ENCODE measurements at places on chromosomes 16 and 17.

- DNase-seq, result no peak
These were observed 197.2 kb downstream of the RBFOX3 start for GRCh38 chr17:79413611-79414010.

GRCh38 chr17:37399265-37399803, 7.3 kb downstream of the ACACA start:
- DNase-seq, result no peak

- DNase-seq, result no peak
These were observed 55.5 kb downstream of the SYT17 start for GRCh38 chr16:19223235-19224170.

DNA sequence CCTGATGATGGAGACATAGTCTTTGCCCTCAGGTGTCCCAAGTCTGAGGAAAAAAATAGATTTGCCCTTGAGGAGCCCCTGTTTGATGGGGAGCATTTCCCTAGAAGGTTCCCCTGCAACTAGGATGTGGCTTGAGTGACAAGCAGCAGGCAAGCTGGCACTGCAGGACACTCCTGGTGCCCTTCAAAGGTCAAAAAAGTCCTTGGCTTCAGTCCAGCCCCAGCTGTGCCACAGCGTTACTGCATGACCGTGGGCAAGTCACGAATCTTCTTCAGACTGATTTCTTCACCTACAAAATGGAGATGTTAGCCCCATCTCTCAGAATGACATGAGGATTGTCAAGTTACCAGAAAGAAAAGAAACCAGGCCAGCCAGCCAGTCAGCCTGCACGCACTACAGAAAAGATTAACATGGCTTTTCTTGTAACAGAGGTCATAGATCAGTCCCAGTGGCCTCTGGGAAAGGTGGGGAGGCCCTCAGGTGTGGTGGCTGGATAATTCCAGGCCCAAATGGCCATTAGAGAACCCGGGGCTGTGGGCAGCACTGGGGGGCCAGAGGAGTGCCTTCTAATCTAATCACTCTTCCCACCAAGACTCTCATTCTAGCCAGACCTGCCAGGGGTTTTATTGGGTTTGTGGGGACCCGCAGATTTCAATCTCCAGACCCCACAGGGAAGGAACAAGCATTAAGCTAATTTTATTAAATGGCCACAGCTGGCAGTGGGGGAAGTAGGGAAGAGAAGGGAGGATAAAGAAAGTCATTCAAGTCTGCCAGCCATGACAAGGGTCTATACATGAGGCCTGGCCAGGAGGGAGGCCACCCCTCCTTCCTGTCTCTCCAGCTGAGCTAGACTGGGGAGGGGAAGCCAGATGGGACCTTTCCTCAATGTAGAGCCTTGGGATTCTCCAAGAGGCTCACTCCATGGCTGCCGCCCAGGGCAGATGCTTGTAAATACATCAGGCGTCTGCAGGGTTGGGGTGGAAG, 9.7 kb upstream of the KIF18B start:
- DNase-seq, result no peak

GRCh38 chr17:79837888-79838521, 1.2 kb downstream of the CBX4 start:
- peak; percentile 81 for DNase-seq

- no peak for DNase-seq
These were observed 14.9 kb downstream of the SETD6 start for GRCh38 chr16:58530179-58530578.

GRCh38 chr17:58329035-58329809, 627 bp upstream of the TSPOAP1 start:
- DNase-seq, result peak; percentile 88

- DNase-seq, result peak; percentile 92
These were observed 790 bp downstream of the TRADD start for GRCh38 chr16:67158637-67159600.

DNA sequence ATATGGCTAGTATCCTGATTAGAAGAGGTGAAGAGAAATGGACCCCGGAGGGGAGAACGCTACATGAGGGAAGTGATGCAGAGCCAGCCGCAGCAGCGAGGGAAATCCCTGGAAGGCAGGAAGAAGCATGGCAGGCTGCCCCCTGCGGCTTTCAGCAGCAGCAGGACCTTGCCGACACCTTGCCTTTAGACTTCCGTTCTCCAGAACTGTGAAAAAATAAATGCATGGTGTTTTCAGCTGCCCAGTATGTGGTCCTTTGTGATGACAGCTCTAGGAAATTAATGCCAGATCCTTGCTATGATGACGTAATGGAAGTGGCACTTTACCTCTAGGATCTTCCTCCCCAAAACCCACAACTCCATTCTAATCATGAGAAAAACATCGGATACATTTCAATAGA, 9.7 kb upstream of the ZFP1 start:
- peak; percentile 7 for DNase-seq

DNA sequence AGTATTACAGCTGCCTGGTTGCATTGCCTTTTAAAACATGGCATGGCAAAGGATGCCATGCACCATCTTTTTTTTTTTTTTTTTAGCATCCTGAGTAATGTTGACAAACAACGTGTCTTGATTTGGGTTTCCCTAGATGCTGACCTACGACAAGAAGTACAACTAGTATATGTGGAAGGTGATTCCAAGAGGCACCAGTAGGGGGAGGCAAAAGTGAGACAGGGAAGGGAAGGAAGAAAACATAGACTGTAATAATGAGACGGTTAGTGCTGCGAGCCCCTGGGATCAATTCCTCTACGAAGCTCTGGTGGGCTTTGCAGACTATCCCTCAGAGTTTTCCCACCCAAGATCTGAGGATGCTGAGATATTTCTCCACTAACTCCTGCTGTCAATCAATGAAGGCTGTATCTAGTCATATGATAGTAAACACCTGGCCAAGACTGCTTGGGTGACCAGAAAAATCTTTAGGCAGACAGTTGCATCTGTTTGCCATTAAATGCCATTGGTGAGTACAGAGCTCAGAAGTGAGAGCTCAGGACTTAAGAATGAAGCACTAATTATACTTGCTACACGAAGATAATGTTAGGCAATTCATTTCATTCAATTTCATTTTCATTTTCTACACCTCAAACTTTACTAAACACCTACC, 458.6 kb upstream of the GOT2 start:
- no peak for DNase-seq

- no peak for DNase-seq
These were observed 39.9 kb downstream of the CENPV start for GRCh38 chr17:16313139-16314090.

DNA sequence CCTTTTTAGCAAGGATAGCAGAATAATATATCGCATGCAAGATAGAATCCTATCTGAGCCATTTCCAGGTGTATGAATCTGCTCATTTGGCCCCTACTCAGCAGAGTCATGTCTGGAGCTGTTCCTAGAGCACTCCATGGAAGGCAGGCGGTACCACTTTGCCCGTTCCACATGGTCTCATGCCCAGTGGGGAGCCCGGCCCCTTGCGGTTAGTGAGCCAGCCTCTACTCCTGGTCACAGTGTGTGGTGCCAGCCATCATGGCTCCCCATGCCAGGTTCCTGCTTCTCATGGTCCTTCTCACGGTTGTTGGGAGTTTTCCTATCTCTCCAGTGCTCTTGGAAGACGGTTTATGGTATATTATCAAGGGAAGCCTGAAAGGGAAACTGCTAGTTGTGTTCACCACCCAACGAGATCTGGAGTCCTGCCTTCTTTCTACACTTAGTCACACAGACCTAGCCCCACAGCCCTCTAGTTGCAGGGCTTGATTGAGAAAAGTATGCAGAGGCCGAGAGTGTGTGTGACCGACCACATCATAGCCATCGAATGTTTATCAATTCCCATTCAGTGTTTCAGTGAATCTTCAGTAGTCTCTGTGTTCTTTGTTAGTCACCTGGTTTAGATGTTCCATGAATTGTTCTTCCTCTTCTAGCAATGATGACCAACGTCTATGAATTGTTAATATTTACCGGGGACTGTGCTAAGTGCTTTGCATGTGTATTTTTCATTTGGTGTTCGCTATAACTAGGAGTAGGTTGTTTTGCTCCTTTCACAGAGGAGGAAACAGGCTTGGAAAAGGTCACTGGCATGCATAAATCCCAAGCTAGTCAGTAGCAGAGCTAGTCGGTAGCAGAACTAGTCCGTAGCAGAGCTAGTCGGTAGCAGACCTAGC, 9.6 kb downstream of the JPT2 start:
- DNase-seq, result no peak

- no peak for DNase-seq
These were observed 66.4 kb downstream of the HELZ start for GRCh38 chr17:67178555-67178954.

DNA sequence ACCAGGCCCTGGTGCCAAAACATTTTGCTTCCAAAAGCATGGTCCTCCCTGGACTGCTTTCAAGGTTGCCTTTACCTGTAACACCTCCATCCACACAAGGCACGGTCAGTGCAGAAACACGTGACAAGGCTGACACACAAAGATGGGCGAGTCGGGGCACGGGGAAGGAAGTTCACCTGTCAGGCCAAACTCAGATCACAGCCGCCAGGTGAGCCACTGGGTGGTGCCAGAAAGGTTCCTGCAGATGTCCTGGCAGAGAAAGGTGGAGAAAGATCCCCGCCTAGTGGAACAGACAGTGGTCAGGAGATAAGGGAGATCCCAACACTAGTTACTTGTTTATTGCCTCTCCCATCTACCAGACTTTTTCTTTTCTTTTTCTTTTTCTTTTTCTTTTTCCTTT, 155.3 kb downstream of the AIPL1 start:
- DNase-seq, result no peak

DNA sequence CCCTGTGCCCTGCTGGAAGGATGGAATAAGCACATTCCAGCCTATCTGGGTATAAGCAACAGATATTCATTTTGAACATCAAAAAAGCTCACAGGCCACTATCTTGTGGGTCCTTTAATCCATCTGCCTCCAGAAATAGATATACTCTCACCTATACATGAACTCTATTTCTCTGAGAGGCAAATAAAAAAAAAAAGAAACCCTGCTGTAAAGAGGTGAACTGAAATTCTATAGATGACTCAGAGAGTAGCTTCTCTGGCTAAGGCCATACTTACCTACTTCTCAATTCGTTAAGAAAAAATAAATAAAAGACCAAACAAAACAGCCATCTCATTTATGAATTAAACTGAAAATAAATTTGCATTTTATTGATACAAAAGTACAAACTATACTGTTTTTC, 86.3 kb downstream of the DYNLRB2 start:
- no peak for DNase-seq

Data from B cell (primary cell).